Sigmoid colon (tissue), 7 donors: ENCODE measurements at places on chromosomes 4 and X. TPM values are rescaled to one million over a fixed set of nuclear protein-coding genes. Genes with fewer than 3 reads are reported as not detected.
A peak's percentile ranks its signal among the peaks of the same experiment; 100 is the strongest.

DNA sequence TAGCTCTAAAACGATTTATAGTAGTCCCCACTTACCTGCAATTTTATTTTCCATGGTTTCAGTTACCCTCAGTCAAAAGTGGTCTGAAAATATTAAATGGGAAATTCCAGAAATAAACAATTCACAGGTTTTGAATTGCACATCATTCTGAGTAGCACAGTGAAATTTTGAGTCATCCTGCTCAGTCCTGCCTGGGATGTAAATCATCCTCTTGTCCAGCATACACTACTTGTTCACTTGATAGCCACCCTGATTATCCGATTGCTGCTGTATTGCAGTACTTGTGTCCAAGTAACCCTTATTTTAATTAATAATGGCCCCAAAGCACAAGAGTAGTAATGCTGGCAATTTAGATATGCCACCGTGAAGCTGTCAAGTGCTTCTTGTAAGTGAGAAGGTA, 23.5 kb upstream of the BDH2 start:
- DNase-seq: no peak

- peak; percentile 85 for DNase-seq
Measured at GRCh38 chr4:152352622-152353116, 183.2 kb downstream of the FBXW7 start.

- no peak for DNase-seq
Measured at GRCh38 chr4:48149827-48150370, 15.8 kb upstream of the TXK start.

- no peak for DNase-seq
Measured at GRCh38 chr4:120667102-120667501, 255.4 kb downstream of the PRDM5 start.

- no peak for DNase-seq
Measured at GRCh38 chr4:128633067-128633466, 176.4 kb upstream of the JADE1 start.

The HELT gene
- not detected for polyA plus RNA-seq
